ENCODE measurements at places on chromosomes 7 and 10. TPM values are rescaled to one million over a fixed set of nuclear protein-coding genes. Genes with fewer than 3 reads are reported as not detected.

Gene PIP
- total RNA-seq: not detected

Gene SLC18A3
- not detected for total RNA-seq

Gene SPDYE9
- not detected for total RNA-seq

Gene STRIP2
- total RNA-seq: 1.3 TPM

Gene STEAP2
- 22.2 TPM for total RNA-seq

Gene HOXA9
- total RNA-seq: 27.9 TPM

Gene CDK14
- 5.6 TPM for total RNA-seq

Gene SEMA3D
- 1.5 TPM for total RNA-seq

Gene HPS6
- 21.4 TPM for total RNA-seq

Gene CUZD1
- total RNA-seq: 1.1 TPM

Gene FAM13C
- total RNA-seq: 6.5 TPM

Gene EBF3
- 0.89 TPM for total RNA-seq

Gene ZNF485
- 5.8 TPM for total RNA-seq

Gene UCN3
- total RNA-seq: 4.8 TPM

Gene HOXA1
- total RNA-seq: 1.5 TPM

Gene CALCR
- total RNA-seq: not detected

Gene IGFBP3
- total RNA-seq: 41.5 TPM

Gene DOCK1
- total RNA-seq: 56.5 TPM

Gene OR2A5
- not detected for total RNA-seq

Gene MACC1
- 16.0 TPM for total RNA-seq

Gene BICC1
- total RNA-seq: 5.9 TPM

Gene SCIN
- total RNA-seq: 86.6 TPM

Gene SRRM3
- total RNA-seq: 0.67 TPM

Gene AOAH
- 28.8 TPM for total RNA-seq
